ENCODE measurements at places on chromosomes 4 and X. TPM values are rescaled to one million over a fixed set of nuclear protein-coding genes. Genes with fewer than 3 reads are reported as not detected.

The OTUD4 gene
- total RNA-seq, result 7.4 TPM

The MAGEA3 gene
- 16.6 TPM for total RNA-seq

DNA sequence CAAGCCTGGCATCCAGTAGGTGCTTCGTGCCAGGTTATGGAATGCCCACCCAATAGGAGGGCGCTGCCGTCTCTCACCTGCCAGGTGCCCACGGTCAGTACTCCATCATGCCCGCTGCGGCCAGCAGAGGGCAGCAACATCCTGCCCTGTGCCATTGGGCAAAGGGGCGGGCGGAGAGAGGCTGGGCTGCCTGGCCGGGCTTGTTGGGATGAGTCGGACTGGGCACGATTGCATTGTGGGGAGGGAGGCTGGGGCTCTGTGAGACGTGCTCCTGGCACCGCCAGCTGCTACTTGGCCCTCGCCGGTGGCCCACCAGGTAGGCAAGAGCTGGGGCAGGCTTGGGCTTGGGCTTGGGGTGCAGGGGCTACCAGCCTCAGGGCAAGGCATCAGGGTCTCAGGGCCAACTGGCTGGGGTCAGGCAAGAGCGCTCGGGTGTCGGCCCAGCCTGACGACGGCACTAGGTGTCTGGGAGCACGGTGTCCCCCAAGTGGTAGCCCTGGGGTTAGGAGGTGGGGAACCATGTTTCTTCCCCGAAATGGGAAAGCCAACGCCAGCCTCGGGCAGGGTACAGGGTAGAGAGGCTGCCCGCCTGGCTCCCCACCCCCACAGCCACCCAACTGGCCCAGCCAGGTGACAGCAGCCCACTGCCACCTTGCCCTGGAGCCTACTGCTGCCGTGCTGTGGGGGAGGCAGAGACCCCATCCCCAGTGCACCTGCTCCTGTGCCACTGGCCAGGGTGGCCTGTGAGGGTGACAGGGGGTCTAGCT, at the start of gene PLXNB3:
TSS of gene PLXNB3 (plus strand) at position 261 of the 767 bp plus-strand sequence. CDS start 1,287 bp downstream, outside the sequence.
- DNase-seq, result peak; percentile 84

DNA sequence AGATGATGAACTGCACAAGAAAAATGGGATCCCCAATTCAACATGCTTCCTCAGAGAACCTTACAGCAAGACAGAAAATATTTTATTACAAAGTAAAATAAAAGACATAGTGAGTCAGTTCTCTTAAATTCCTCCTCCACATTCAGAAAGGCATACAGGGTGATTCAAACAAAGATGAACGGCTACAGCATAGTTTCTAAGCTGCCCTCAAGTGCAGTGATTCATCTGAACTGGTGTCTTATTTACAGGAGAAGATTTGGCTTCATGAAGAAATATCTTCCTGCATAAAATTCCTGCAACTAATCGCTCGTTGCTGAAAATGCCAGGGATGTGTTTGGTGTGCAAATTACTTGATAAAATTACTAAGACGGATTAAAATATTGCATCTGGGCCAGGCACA, 103.6 kb downstream of the PRKX start:
- DNase-seq, result peak; percentile 83

- no peak for DNase-seq
These were observed 1042.1 kb upstream of the LCORL start for GRCh38 chr4:19063662-19064061.

DNA sequence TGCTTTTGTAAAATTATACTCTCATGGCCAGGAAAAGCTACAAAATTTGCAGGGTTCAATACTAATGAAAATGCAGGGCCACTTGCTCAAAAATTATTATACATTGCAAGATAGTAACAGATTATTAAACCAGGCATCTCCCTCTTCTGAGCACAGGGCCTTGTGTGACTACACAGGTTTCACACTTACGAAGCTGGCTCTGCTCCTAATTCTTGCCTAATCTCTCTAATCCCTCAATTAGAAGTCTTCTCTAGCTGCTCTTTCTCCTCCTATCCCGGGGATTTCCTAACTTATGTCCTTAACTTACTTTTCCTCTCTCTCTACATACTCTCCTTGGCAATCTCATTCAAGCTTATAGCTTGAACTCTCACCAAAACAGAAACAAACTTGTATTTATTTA, 168.3 kb downstream of the AREG start:
- DNase-seq, result no peak

DNA sequence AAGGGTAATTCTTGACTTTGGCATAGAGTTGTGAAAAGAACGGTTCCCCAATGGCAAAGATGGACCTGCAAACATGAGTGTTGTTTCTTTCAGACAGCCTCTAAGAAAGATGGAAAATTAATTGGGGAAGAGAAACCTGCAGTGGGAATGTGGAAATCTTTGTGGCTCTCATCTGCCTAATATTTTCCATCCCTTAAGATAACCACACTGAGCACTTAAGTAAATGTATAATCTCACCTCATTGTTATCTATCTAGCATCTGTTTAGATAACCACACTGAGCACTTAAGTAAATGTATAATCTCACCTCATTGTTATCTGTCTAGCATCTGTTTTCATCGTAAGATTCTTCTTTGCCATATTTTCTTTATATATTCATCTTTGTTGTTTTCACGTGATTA, 149.3 kb downstream of the NWD2 start:
- no peak for DNase-seq

GRCh38 chrX:103155201-103155600, 59.7 kb upstream of the BEX4 start:
- no peak for DNase-seq

GRCh38 chr4:3730422-3731190, 35.6 kb upstream of the ADRA2C start:
- DNase-seq, result no peak

DNA sequence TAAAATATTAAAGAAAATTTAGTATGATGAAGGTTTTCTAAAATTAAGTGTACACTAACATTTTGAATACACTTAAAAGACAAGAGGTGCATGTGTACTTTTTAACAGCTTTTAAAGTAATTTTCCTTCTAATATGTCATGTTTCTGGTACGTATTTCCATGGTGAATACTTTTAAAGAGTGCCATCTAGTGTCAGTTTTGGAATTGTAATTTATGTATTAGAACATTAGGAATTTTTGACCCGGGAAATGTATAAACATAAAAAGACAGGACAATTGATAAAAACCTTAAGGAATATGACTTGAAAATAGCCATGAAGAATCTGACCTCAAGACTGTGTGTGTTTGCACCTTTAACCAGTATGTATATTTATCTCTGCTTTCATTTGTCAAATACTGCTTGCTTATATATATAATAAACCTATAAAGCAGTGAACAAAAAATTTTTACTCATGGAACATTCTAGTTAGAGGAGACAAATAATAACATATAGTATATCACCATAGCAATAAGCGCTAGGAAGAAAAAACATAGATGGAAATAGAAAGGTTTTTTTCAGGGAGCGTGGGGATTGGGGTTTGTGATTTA, 7.2 kb downstream of the GSTCD start:
- DNase-seq, result peak; percentile 30

GRCh38 chr4:56540826-56541225, 35.2 kb downstream of the ARL9 start:
- no peak for DNase-seq

GRCh38 chr4:182536221-182536811, 293.1 kb downstream of the TENM3 start:
- no peak for DNase-seq

All from M059J (cell line).